NCI-H748 treated with DMSO at 0.1 percent for 48 hours (cell line): ENCODE measurements at places on chromosomes 3 and 15.

DNA sequence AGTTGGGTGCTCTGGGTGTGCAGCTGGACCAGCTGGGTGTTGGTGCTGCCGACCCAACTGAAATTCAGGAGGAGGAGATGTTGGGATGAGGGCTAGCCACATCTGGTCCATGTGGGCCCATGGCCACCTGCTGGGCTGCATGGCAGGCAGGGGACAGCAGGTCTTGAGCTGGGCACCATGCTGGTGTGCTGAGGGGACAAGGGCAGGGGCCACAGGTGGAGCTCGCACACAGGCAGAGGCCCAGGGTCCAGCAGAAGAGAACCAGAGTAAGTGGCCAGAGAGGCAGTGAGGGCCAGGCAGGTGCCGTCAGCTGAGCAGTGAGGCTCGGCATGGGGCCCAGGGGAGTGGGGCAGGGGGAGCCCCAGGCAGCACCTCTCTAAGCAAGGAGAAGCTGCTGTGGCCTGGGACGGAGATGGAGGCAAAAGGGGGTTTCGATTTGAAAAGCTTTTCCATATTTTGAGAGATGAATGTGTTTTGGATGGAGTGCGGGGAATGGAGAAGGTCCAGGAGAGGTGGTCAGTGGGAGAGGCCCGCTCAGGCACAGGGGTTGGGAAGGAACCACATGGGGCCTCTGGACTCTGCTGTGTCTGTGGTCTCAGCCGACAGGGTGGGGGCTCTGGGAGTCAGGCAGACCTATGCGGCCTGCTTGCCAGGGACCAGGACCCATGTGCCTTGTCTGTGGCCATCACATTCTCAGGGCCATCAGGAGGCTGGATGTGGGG is 30.5 kb upstream of the PLXNA1 start:
- DNase-seq: no peak

- DNase-seq: no peak
Measured at GRCh38 chr3:76859596-76859995, 180.3 kb upstream of the ROBO2 start.

DNA sequence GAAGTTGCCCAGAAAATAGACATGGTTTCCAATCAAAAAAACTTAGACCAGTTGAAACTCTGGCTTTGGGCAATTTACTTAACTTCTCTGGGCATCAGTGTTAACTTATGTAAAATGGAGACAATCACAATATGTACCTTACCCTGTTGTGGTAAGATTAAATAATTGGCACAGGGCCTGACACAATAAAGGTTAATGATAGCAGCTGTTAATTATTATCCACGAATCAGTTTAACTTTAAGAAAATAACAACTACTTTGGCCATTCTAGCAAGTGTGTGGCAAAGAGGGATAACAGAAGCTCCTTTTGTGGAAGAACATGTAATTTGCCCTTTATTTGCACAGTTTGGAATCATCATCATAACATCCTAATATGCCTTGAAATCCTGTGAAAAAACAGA is 787.6 kb downstream of the FHIT start:
- no peak for DNase-seq

DNA sequence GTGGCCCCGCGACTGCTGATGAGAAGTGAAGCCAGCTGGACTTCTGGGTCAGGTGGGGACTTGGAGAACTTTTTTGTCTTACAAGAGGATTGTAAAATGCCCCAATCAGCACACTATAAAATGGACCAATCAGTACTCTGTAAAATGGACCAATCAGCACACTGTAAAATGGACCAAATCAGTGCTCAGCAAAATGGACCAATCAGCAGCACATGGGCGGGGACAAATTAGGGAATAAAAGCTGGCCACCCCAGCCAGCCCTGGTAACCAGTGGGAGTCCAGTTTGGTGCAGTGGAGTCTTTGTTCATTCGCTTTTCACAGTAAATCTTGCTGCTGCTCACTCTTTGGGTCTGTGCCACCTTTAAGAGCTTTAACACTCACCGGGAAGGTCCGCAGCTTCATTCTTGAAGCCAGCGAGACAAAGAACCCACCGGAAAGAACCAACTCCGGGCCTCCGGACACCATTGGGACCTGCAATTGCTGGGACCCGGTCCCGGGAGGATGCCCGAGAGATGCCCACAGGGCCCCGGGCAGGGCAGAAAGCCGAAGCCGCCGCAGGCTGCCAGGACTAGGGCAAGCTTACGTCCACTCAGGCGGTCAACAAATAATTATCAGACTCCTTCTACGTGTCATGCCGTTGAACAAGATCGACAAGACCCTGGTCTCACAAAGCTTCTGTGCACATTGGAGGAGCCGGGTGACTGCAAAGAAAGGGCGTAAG is 8.3 kb upstream of the NR2E3 start:
- DNase-seq: no peak

DNA sequence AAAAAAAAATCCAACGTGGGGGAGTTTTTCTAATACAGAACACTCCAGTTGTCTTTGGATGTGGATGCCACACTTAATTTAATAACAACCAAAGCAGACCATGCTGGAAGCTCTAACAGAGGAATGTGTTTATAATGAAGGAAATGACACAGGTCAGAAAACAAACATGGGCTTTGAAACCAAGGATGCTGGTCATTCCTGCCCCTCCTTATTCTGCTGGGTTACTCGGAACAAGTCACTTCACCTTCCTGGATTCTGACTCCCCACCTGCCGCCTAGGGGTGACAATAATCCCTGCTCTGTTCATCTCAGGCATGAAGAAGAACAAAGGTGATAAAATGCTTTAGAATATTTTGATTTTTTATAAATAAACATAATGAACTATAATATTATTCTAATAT is 240.9 kb upstream of the ADAMTS9 start:
- DNase-seq: no peak

DNA sequence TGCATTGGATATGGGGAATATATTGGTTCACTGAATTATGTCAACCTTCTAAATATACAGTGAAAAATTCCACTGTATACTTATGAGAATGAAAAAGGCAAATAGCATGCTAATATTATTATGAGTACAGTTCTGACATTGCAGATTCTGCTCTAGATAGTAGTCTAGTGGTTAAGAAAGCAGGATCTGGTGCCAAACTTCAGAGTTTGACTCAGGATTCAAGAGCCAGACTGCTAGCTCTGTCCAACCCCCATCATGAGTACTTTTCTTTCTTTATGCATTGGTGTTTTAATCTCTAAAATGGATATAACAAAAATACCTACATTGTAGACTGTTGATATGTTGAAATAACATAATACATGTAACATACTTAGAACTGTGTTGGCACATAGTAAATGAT is 57.3 kb upstream of the PLSCR4 start:
- no peak for DNase-seq

- no peak for DNase-seq
Measured at GRCh38 chr3:143736205-143736997, 111.9 kb downstream of the SLC9A9 start.
